ENCODE measurements at places on chromosomes 6 and 20.

DNA sequence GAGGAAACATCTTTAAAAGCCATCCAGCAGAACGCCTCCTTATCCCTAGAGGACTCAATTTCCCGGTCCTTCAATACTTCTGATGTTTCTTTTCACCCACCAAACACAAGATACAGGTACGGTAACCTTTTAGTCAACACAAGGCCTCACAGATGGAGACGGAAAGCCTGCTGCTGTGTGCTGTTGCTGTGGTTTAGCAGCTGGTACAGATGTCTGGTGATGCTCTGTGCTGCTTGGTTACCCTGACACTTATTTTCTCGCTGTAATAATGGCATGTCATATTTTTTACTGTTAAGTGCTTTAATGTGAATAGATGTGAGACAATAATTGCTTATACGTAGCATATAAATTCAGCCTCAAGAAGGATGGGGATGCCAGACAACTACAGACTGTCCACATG lies 25.3 kb downstream of the GMDS start:
- DNase-seq: no peak

- no peak for DNase-seq
Observed at GRCh38 chr6:127352524-127352923, 9.1 kb upstream of the ECHDC1 start.

- DNase-seq: no peak
Observed at GRCh38 chr6:71346334-71346694, 57.7 kb downstream of the OGFRL1 start.

- no peak for DNase-seq
Observed at GRCh38 chr6:75409286-75409685, 84.3 kb downstream of the FILIP1 start.

DNA sequence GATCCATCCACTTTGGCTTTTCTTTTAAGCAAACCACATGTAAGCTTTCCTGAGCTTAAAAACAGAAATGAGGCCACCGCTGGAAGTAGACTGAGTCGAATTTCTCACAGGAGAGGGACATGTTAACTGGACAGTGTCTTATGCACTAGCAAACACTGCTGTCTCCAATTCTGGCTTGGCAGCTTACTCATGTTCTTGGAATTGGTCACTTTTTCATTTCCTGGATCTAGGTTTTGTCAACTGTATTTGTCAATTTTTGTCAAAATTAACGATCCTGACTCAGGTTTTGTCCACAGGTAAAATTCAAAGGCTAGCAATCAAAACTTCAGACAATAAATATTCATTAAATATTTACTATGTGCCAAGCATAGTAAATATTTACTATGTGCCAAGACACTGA lies 601.5 kb downstream of the RNF144B start:
- no peak for DNase-seq

DNA sequence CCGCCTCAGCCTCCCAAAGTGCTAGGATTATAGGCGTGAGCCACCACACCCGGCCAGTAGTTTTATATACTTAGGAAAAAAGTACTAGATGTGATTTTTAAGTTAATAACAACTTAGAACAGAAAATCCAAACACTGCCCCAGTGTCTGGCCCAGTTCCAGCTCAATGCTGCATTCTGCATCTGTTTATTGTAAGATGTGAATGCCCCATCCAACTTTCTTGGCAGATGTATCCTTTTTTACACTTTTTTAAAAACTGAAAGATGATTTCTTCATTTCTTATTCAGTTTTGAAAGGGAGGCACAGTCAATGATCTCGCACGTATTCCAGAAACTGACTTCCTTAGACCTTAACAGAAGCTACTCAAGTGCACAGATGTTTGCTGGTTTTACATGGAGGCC lies 85.6 kb upstream of the SRSF6 start:
- DNase-seq: no peak

DNA sequence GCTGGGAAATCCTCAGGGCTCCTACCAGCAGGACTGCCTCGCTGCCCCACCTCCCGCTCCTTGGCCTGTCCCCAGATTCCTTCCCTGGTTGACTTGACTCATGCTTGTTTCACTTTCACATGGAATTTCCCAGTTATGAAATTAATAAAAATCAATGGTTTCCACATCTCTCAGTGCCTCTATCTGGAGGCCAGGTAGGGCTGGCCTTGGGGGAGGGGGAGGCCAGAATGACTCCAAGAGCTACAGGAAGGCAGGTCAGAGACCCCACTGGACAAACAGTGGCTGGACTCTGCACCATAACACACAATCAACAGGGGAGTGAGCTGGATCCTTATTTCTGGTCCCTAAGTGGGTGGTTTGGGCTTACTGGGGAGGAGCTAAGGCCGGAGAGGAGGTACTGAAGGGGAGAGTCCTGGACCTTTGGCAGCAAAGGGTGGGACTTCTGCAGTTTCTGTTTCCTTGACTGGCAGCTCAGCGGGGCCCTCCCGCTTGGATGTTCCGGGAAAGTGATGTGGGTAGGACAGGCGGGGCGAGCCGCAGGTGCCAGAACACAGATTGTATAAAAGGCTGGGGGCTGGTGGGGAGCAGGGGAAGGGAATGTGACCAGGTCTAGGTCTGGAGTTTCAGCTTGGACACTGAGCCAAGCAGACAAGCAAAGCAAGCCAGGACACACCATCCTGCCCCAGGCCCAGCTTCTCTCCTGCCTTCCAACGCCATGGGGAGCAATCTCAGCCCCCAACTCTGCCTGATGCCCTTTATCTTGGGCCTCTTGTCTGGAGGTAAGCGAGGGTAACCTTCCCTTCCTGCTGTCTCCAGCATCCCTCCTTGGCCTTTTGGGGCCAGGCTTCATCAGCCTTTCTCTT lies at the start of gene CFB:
Gene CFB (plus strand): TSS at position 589 of the 863 bp plus-strand sequence. CDS start 127 bp downstream, at position 716.
- DNase-seq: no peak

- no peak for DNase-seq
Observed at GRCh38 chr6:136464874-136465273, 85.3 kb downstream of the MAP7 start.

DNA sequence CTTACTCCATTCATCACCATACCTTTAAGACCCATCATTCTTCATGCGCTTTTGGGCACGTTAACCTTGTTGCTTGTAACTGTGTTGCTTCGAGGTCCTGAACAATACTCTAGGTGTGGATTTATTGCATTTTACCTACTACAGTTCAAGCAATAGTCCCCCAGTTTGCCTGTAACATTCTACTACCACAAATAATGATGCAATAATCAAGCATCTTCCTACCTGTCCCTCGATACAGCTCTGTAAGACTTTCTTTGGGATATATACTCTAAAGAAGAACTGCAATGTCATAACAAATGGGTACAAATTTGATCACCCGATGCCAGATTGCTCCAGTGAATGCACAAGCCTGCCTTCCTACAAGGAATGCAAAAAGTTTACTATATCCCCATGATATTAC lies 1342.6 kb upstream of the GJE1 start:
- no peak for DNase-seq

- DNase-seq: no peak
Observed at GRCh38 chr6:169858935-169859351, 107.5 kb downstream of the ERMARD start.

DNA sequence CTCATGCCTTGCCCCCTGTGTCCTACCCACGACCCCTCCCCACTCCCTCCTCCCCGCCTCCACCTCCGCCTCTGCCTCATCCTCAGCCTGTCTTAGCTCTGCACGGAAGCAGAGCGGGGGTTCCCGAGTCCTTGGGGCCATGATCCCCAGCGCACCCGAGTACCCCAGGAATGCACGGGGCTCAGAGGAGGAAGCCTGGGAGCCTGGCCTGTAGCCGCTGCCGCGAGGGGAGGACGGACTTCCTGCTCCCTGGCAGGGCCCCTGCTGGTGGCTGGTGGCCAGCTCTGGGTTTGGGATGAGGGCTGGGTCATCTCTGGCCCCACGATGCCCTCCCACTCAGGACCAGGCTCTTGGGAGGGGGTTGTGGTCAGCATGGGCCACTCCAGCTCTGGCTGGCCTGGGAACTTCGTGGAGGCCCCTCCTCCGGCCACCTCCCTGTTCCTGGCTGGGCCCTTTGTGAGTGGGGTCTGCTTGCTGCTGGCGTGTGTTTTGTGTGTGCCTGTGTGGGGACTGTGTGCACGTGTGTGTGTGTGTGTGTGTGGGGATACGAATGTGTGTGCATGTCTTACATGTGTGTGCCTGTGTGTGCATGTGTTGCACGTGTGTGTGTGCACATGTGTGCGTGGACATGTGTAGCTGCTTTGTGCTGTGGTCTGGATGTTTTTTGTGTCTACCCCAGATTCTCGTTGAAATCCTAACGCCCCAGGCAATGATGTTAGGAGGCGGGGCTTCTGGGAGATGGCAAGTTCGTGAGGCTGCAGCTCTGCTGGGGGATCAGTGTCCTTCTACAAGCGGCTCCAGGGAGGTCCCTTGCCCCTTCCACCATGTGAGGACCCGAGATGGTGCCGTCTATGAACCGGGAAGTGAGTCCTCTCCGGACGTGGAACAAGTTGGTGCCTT lies 1.3 kb upstream of the RBBP8NL start:
- no peak for DNase-seq

GRCh38 chr6:63307581-63308246 lies 12.1 kb downstream of the LGSN start:
- no peak for DNase-seq

GRCh38 chr20:53227523-53227922 lies 255.4 kb downstream of the TSHZ2 start:
- DNase-seq: no peak

DNA sequence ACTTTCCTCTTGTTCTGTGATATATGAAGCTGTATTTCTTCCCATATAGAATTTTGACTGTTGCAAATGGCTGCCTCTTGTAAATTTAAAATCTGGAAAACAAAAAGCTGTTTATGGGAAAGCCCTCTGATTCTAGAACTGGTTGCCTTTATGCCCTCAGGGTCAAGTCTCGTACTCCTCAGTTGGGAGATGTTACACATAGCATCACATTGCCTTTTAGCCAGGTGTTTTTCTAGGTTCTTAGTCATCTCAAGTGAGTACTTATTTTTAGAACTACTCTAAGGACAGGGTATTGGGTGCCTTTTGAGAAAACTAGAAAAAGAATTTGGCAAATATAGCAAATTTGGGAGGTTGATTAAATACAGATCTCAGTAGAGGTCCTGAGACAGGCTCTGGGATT lies 58.5 kb downstream of the ANKS1A start:
- DNase-seq: no peak

- no peak for DNase-seq
Observed at GRCh38 chr6:35190306-35190705, 23.4 kb upstream of the SCUBE3 start.

Measured in stimulated activated CD4-positive, alpha-beta T cell treated with anti-CD3 and anti-CD28 coated beads, Interleukin-1b, Interleukin-23, amount 100 ng/mL, for 1 hour (primary cell).